HTR-8/SVneo (cell line): ENCODE measurements at places on chromosomes 12 and 14.

DNA sequence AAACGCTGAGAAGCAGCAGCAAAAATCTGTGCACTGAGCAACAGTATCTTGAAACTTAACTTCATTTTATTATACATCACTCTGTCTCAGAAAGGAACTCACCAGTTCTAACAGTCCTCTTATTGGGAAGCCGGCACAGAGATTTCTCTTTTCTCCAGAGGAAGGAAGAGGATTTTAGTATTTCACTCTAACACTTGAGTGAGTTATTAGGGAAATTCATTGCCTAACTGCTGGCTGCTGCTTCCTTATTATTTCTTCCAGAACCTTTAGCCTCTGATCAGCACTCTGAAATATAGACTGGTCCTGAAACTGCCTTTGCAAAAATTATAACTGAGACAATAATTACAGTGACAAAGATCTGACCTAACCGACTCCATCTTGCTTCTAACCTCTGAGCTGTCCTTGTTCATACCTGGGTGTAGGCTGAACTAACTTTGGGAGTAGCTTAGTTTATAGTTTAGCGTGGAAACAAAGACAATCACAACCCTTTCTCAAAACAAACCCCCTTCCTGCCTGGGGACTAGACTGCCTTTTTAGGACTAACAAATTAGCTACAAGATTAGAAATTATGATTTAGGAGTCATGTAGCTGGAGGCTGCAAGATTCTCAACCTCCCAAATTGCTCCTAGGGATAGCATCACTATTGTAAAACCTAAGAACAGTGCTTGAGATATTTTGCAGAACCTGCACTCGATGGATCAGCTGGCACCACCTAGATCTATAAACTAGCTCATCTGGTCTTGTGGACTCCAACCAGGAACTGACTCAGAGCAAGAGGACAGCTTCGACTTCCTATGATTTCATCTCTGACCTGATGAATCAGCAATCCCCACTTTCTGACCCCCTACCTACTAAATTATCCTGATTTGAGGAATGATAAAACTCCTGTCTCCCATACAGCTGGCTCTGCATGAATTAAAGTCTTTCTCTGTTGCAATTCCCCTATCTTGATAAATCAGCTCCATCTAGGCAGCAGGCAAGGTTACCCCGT, 117.5 kb downstream of the DYRK2 start:
- no peak for DNase-seq

GRCh38 chr12:96994900-96995299, 87.8 kb downstream of the NEDD1 start:
- no peak for DNase-seq

GRCh38 chr14:57884175-57884574, 18.3 kb upstream of the SLC35F4 start:
- DNase-seq: no peak

DNA sequence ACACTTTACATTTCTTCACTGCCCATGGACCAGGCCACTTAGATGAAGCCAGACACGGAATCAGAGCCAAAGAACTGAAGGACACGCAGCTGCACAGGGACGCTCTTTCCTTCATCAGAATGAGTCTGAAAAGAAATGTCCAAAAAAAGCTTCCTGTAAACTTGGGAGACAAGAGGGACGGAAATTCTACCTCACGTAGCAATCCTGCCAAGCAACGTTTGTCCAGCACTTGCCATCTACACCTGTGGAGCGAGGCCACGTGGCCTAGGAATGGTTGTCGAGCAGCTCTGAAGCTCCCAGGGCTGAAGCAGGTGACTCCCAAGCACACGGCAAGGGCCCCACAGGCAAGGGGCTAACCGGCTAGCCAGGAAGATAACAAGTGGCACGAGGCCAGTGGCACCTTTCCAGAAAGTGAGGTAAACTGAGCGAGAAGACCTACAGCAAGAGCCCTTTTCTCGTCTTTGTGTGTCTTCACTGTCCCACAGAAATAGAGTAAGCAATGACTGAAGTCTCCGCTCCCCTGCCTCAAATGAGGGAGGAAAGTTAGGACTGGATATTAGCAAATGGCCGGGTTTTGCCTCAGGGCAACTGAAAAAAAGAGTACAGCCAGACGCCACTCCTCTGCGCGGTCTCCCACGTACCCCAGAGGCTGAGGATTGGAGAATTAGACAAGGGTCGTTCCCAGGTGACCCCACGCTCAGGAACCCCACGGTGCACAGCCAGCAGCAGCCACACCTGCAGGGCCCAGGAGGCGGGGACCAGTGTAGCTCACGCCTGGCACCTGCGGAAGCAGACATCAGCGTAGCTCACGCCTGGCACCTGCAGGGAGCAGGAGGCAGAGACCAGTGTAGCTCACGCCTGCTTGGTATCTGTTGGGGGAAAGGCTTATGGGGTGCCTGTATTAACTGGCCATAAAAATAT, 7.7 kb downstream of the ZNF605 start:
- DNase-seq: no peak

DNA sequence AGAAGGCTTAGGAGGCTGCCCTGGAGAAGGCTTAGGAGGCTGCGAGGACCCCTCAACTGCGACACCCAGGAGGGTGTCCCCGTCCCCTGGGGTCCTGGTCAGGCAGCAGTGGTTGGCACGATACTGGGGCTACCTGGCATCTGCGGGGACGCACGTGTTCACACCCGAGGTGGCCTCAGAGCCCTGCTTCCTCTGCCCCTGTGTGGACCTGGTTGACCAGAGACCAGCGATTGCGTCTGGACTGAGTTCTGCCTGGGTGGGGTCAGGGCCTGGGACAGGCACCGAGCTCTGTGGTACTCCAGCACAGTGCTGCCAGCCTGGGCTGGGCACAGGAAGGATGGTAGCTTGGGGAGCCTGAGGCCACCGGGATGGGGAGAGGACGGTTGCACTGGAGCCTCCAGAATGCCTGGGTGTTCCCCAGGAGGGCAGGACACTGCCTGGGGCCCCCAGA, 735 bp downstream of the ASPG start:
- DNase-seq: no peak

DNA sequence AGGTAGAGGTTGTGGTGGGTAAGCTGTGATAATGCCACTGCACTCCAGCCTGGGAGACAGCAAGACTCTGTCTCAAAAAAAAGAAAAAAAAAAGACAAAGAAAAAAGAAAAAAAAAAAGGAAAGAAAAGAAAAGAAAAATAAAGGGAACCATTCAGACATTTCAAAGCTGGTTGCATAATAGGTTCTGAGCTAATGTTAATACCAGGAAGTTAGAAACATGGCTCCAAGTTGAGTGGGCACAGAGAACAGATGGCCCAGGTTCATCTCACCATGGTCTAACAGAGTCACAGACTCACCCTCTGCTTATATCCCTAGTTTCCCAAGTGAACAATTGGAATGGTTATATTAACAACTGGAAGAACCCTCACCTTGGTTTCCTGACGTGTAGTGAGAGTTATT, 17.4 kb upstream of the ZDHHC17 start:
- no peak for DNase-seq

DNA sequence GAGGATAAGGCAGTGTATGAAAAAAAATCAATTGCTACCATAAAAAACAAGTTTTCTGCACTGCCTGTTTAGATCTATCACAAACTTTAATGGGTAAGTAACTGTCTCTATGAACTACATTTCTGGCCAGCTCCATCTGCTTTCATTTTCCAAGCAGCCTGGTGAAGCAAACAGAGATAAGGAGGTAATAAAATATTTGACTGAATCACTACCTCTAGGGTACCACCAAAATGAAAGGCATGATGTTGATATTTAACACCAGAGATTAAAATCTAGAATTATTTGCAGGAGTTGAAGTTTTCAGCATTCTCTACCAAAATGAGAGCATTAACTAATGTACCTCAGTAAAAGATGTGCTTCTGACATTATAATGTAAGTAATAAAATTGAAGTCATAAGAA, 863.5 kb upstream of the MGAT4C start:
- DNase-seq: peak; percentile 3

DNA sequence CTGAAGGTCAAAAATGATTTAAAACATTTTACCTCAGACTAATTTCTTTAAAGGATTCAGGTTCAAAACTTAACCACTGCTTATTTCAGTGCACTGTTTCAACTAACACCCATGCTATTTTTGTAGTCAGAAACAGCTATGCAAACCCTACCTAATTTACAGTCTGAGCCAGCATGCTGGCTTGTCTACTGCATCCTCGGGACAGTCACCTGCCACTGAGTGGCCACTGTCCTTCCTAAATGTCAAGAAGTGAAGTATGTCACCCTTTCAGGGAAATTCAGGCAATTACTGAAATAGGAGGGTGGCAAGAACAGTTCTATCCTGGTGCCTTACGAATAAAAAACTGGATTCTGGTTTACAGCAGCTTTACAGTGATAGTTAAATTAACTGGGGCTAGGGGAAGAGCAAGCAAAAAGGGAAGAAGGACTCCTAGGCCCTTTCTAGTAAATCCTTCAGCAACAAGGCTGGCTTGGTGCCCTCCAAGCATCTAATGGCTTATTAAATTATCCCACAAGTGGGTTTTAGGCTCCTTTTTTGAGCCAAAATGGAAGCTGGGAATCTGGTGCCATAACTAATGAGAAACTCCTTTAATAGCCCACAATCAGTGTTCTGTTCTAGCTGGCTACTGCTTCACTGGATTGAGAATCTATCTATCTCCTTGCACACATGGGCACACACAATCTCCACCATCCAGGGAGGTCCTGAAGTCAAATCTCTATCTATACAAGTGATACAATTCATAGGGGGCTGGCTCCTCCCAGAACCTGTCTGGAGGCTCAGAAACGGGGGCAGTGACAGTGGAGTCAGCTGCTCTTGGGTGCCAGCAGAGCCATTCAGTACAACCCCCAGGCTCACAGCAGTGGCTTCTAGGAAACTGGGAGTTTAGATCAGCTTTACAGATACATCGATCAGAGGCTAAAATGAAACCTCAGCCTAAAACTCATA, 43.4 kb downstream of the SH2B3 start:
- DNase-seq: no peak

GRCh38 chr14:51092965-51093364, 1.9 kb downstream of the TRIM9 start:
- DNase-seq: no peak

DNA sequence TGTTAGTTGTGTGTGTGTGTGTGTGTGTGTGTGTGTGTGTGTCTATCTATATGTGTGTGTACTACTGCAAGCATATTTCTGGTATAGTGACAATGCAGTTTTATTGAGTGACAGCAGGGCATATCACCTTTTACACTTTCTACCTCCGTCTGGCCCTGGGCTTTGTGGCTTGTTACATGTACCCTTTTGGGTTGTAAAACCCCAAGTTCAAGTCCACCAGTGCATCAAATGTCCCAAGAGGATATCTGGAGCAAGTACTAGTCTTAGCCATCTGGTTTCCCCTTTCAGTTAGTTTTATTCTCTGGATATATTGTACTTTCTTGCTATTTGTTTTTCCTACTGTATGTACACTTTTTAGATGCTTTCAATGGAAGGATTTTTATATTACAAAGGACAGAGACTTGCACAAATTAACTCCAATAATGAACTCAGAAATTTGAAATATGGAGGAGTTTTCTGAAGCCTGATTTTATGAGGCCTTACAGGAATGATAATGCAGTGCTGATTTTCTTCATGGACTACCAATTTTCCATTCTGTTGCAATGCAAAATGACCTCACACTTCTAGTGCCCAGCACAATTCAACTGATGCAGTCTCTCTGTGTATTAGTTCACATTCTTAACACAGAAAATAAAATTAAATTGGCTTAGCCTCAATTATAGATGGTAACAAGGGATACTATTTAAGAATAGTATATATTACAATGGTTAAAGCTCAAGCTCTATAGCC, 29.1 kb downstream of the SLC16A7 start:
- DNase-seq: no peak

- DNase-seq: no peak
Measured at GRCh38 chr14:49621114-49621881, 699 bp downstream of the MGAT2 start.

DNA sequence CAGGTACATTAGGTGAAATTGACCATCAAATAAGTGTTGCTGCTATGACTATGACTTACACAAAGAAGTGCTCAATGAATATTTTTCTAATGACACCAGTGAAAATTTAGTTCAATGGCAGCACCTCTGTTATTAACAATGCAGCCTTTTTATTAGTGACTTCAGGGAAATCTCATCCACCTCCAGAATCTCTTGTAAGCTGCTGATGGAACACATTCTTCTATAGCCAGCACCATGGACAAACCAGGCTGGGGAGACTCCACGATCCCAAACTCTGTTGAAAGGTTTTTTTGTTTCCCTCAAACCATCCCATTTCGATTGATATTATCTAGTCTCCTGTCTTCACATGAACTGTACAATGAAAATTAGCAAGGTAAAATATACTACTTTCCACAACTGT, 265.9 kb downstream of the ITPR2 start:
- DNase-seq: no peak

GRCh38 chr14:51938137-51938536, 51.2 kb upstream of the RTRAF start:
- DNase-seq: no peak

GRCh38 chr14:77155083-77155482, 13.5 kb upstream of the ZDHHC22 start:
- DNase-seq: no peak

DNA sequence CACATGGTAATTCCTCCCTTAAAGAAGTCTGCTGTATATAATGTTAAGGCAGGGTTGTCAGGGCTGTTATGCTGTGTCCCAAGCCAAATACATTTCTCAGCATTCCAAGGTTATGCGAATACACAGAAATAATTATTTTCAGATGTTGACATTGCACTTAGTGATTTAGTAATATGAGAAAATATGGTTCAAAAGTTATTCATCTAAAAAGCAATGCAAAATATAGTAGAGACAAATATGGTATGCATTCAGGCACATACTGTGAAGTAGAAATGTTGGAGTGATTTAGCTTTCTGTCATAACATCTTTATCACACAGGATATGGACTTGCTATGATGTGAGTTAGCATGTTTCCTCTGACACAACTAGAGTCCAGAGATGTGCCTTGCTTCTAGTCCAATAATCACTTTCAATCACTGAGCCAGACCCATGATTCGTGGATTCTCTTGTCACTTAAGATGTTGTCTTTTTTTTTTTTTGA, 70.0 kb downstream of the PDE3A start:
- DNase-seq: no peak

DNA sequence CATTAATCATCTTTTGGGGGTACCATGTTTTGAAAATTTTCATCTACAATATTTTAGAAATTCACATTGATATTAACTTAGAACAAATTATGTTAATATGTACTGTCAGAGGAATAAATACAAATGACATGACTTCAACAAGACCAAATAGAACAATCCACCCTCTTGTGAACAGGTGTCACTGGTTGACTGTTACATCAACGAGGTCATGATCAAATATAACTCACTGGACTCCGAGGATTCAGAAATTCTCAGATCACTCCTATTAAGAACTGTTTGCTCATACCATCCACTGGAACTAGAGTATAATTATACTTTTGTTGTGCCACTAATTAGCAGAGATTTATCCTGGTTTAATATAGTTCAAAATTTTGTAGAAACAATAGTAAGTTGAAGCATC, 318.8 kb downstream of the PRKD1 start:
- DNase-seq: no peak

DNA sequence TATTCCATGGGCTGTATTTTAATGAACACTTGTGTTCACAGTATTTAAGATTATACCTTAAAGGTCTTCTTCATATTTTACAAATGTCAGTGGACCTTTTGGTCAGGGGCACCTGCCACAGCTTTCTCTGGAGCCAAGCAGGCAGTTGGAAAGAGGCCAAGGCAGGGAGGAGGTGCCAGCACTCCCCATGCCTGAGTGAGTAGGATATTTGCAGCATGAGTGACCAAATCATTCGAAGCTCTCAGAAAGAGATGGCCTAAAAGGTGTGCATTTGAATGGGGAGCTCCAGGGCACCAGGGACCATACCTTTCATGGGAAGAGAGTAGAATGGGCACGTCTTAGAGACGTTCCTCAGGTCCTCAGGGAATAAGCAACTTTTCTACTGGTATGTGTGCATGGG, 121.6 kb downstream of the GPR135 start:
- DNase-seq: no peak
